ENCODE measurements at places on chromosomes 5 and 9.
A peak's percentile ranks its signal among the peaks of the same experiment; 100 is the strongest.

GRCh38 chr5:170357955-170358444 lies 31.2 kb downstream of the KCNMB1 start:
- no peak for DNase-seq

GRCh38 chr9:112817860-112818203 lies 67.3 kb downstream of the SNX30 start:
- no peak for DNase-seq

DNA sequence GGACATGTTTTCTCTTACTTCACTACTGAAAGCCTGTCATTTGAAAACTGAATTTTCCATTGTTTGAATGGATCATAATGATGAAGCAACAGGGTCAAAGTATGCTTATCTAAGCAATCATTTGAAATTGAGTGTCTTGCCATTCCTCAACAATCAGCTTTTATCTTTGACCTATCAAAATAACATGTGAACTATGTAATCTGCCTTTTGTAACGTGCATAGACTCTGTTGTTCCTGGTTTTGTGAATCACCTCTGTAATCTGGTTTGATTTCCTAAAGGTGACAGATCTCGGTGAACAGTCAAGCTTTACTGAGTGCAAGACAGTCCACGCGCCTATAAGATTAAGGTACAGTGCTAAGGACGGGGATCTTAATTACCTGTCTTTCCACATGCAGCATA lies 3.3 kb downstream of the MEF2C start:
- no peak for DNase-seq

GRCh38 chr5:96198356-96199058 lies 234.5 kb downstream of the PCSK1 start:
- DNase-seq = peak; percentile 43

- DNase-seq = no peak
Observed at GRCh38 chr9:131441441-131441840, 47.6 kb downstream of the PRRC2B start.

GRCh38 chr5:159040181-159040580 lies 59.5 kb downstream of the EBF1 start:
- DNase-seq = no peak

DNA sequence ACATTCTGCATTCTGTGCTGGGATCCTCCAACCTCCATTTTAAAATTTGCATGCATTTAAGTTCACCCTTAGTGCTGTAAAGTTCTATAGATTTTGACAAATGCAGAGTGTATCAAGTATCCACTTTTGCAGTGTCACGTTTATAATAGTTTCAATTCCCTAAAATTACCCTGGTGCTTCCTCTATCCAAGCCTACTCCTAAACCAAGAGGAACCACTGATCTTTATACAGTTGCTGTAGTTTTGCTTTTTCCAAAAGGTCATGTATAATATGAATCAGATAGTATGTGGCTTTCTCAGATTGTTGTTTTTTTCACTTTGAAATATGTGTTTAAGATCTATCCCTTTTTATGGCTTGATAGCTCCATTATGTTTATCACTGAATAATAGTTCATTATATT lies 468.4 kb upstream of the CDH6 start:
- DNase-seq = no peak

GRCh38 chr9:966870-967269 lies 9.6 kb upstream of the DMRT3 start:
- no peak for DNase-seq

GRCh38 chr9:35774907-35775635 lies 16.3 kb upstream of the NPR2 start:
- DNase-seq = no peak

GRCh38 chr9:90007516-90008440 lies 403.0 kb downstream of the GADD45G start:
- peak; percentile 2 for DNase-seq

DNA sequence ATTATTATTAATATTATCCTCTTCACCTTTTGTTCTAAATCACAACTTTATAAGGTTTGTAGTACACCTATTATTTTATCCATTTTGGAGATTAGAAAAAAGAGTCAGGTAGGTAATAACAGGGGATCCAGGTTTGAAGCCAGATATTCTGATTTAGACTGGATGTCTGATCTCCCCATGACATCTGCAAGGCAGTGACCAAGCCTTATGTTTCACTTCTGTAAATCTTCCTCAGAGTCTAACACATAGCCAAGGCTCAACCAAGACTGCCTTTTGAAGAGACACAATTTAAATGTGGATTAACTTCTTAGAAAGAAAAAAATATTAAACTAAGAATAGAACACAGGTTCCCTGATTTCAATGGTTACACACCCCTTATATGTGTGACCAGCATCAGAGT lies 44.2 kb downstream of the CETN3 start:
- no peak for DNase-seq

- DNase-seq = no peak
Observed at GRCh38 chr5:36312953-36313672, 11.4 kb upstream of the RANBP3L start.

DNA sequence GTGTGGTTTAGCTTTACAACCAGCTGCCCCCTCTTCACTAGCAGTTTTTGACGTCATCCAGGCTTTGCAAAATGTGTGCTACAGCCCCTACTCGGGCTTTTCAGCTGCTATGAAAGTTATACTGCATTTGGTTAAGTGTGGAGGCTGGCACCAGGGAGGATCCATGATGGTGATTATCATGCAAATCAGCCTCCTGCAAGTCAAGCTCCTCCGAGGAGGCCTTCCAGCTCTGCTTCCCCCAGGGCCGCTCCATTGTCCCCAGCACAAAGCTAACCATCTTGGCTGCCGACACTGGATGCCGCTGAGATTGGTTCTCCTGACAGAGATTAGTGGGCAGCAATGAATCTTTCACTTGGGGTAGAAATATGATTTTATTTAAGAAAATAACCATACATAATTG lies 159.6 kb downstream of the NR2F1-AS1 start:
- no peak for DNase-seq

- DNase-seq = peak; percentile 80
Observed at GRCh38 chr5:10355071-10355889, 1.8 kb downstream of the MARCHF6 start.

- no peak for DNase-seq
Observed at GRCh38 chr5:17186256-17186655, 31.2 kb upstream of the BASP1 start.

Data from EL (cell line).